ENCODE measurements at places on chromosomes 1 and 21.

DNA sequence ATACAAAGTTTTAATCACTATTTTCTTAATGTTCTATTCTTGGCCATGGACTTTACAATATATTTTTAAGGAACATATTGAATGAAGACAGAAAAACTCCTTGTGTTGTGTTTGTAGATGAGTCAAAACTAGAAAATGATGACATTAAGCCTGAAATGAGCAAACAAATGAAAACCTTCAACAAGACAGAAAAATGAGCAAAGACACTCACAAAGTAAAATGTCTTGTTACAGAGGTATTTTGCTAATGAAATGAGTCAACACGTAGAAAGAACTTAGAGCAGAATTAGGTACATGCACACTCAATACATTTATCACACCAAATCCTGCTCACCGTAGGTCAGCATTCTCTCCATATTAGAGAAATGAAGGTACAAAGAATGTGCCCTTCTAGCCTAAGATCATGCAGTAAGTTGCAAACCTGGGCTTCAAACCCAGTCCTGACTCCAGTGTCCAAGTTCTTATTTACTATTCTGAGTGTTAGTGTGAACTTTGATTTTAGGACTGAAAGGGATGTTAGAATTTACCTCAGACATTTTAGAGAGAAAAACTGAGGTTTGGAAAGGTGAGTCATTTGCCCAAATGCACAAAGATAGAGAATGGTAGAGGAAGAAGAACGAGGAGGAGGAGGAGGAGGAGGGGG lies 133.9 kb upstream of the SGIP1 start:
- no peak for DNase-seq

- DNase-seq: peak; percentile 51
Measured at GRCh38 chr1:61851849-61852669, 109.8 kb downstream of the PATJ start.

- DNase-seq: no peak
Measured at GRCh38 chr1:237795558-237795957, 95.2 kb downstream of the ZP4 start.

DNA sequence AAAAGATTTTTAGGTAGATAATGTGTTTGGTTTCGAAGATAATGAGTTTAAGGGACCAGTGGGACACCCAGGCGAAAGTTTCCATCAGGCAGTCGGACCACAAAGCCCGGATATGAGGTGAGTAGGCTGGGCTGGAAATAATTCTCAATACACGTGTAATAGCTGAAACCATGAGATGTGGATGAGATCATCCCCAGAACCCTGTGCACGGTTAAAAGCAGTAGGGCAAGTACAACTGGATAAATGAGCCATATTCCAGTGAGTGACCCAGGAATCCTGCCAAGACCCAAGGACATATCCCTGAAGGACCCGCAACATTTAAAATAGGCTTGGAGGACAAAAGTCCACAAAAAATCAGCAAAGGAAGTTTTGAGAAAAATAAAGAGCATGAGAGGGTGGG lies 21.5 kb upstream of the NHLH2 start:
- DNase-seq: no peak

DNA sequence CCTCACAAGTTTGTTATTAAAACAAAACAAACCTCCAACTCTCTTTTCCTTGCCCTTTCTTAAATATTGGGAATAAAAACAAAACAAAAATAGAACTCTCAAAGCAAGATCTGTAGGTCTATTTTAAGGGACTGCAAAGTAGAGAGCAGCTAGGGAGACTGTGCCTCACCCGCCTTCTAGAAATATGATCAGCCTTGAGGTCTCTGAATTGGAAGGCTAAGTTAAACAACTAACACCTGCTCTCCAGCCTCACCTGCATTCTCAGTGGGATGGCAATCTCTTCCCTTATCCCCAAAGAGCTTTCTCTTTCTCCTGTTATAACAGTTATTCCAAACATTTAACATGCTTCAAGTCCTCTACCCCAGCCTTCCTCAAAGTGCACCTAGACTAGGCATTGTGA lies 75.5 kb upstream of the TNR start:
- no peak for DNase-seq

DNA sequence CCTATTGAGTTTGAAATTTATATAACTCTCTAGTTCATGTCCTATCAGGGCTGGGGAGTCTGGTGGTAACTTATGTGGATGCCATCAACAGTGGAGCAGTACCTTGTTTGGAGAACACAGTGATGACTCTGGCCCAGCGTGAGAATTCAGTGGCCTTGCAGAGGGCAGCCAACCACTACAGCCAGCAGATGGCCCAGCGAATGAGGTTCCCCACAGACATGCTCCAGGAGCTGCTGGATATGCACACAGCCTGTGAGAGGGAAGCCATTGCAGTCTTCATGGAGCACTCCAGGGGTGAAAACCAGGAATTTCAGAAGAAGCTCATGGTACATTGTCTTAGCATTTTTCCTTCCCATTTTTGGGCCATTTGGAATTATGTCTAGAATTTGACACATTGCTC lies 32.0 kb upstream of the GBP6 start:
- no peak for DNase-seq

- peak; percentile 63 for DNase-seq
Measured at GRCh38 chr1:16122916-16123315, 33.0 kb downstream of the EPHA2 start.

DNA sequence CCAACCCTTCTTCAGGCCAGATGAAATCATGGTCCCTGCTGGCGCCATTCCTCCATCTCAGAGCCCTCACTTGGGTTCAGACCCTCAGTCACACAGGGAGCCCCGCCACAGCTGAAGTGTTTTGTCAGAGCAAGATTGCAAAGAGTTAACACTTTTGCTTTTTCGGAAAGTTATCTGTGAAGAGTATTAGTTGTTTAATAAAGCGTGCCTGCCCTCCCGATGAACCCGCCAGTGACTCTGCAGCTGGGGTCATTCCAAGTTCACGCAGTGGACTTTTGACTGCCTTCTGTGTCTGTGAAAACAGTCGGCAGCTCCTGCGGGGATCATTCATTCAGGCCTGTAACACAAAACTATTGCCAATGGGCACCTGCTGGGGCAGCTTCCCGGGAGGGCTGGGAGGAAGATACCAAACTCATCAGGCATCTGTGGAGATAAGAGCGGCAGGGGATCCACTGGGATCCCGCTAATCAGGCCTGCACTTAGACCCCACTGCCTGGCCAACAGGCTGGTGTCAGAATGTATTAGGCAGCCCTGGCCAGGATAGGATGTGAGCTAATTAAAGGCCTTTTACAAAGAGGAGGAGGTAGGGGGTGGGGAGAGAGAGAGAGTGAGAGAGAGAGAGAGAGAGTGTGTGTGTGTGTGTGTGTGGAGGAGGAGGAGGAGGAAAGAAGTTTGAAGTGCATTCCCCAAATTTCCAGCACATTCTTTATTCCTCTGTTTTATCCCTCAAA lies 184.5 kb downstream of the DHRS3 start:
- DNase-seq: no peak

GRCh38 chr1:172429331-172430127 lies 9.0 kb downstream of the C1orf105 start:
- peak; percentile 56 for DNase-seq

DNA sequence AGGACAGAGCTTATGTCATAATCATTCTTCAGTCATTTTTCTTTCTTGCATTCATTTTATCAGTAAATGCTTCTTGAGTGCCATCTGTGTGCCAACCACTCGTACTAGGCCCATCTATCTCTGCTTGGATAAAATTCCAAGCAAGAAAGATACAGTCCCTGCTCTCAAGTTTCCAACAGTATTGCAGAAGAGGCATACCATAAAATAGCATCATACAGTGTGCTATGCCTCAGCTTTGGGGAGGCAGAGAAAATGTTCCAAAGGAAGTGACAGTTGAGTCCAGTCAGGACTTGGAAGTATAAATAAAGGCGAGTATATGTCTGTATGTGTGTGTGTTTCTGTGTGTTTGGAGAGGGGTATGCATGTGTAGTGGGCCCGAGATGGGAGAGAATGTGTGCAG lies 113.4 kb upstream of the HOOK1 start:
- no peak for DNase-seq

DNA sequence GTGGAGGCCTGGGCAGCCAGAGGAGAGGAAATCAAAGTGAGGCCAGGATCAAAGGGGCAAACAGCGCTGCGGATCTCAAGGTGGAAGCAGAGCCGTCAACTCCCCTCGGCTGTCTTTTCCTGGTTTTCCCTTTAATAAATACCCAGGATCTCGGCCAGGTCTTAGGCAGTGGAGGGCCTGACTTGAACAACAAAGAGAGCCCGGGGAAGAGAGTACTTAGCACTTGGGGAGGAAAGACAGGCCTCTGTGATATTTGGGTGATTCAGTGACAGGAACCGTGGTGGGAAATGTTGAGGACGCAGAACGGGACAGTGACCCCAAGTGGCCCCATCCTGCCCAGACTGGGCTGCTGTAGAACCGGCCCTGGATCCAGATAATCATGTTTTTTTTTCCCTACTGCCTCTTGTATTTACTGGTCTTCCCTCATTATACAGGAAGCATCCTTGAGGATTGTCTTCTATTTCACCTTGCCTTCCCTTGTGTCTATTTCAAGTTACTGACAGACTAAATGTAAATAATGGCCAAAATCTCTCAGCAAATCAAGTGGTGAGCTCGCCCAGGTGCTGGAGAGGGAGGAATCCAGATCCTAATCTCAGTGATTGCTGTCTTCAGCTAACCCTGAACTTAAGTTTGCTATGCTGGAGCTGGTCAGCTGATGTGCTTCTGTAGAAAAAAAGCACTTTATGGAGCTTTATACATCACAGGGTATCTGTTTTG lies 2.8 kb upstream of the MIXL1 start:
- DNase-seq: no peak

DNA sequence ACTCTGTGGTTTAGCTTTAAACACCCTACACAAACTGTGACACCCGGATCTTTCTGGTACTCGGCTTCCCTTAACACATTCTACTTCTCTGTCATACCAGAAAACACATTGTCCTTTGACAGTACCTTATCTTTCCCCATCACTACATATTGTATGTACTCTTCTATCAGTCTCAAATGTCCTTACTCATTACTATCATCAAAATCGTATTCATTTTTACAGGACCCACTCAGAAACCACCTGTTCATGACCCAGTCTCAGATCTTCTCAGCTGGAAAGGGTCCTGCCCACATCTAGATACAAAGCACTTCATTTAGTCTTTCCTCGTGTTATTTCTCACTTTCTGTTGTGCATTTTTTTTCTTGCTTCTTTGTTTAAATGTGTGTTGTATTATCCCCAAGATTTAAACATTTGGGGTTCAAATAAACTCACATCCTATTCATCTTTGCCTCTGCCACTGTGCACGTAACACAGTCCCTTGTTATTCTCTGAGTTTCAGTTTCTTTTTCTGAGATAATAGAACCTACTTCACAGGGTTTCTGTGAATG lies 27.7 kb downstream of the CD34 start:
- DNase-seq: no peak

DNA sequence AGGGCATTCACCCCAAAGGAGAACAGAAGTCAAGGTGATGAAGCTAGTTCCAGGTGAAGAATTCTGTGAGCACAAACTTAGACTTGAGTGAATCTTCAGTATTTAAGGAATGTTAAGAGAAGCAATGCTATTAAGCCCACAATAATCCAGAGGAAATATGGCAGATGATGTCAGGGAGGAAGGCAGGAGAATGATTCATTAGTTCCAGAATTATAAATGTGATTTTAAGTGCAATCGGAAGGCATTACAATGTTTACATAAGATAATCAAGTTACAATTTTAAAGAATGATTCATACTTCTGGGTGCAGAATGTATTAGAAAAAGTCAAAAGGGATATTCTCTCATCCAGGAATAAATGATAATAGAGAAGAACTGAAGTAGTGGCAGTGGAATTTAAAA lies 545.2 kb upstream of the BRINP3 start:
- DNase-seq: no peak

DNA sequence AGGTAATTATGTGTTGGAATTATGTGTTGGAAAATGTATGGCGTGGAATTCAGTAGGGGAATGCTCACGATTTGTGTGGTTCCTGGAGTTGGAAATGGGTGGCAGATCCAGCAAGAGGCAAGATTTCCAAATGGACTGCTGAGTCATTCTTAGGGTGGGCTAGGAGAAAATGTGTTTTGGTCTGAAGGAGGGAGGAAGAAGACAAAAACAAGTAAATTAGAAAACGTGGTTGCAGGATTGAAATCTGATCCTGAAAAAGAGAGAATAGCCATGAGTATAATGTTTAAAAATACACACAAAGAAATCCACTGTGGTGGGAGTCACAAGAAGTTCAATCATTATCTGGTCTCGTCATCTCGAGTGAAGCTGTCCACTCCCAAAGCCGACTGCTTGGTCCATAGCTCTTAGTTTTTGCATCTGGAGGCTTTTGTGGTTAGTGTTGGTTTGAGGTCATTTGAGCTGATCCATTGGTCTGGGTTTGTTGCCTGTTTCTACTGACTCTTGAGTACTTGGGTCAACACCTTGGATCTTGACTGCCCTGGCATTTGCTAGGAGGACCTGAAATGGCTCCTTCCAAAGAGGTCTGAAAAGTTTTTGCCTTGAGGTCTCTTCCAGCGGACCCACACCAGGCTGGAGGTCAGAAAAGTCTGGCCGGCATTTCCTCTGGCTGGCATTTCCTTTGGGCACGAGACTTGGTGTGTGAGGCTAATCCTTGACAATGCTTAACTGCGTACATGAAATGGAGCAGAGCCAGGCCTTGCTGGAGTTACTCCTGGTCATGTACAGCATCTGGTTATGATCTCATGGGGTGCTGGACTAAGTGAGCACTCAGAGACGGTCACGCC lies 9.2 kb downstream of the MX2 start:
- no peak for DNase-seq

GRCh38 chr1:232306269-232306961 lies 323.5 kb downstream of the SIPA1L2 start:
- DNase-seq: no peak

GRCh38 chr1:68963353-68963752 lies 466.5 kb upstream of the DEPDC1 start:
- no peak for DNase-seq

DNA sequence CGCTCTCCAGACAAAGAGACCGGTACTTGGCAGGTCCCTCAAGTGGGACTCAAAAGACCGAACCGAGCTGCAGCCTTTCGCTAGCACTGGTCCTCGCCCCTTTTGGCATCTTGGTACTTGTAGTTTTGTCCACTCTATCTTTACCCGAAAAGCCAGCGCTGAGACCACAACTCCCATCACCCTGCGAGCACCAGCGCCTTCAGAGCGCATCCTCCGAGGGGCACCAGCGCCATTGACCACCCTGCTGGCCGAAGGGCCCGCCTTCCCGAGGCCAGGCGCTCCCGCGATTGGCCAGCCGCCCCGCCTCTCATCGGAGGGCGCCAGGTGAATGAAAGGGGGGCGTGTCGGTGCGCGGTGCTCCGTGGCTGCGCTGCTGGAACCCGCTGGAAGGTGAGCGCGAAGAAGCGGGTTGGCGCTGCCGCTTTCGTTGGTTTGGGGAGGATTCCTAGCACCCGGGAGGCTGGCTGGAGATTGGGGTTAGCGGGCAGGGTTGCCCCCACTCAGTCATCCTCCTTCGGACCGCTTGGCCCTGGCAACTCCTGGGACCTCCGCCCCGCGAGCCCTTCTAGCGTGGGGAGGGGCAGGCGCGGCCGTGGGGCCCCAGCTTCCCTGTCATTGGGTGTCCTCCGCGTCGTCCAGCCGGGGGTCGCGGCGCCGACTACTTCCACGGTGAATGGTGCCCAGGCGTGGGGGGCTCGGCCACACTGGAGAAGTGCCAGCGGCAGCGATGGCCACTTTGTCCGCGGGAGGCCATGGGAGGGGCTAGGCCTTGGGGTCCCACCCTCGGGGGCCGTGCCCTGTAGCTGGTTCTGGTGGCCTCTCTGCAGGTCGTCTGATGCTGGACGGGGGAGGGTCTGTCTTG lies at the start of gene ZBTB8B:
Gene ZBTB8B, plus strand, starts transcription at position 357 of the 862 bp plus-strand sequence. CDS start 5,553 bp downstream, outside the sequence.
- no peak for DNase-seq

All from AG09319 (cell line).